ENCODE measurements at places on chromosomes 3 and 15.

GRCh38 chr15:43382310-43382709 is 11.4 kb downstream of the TUBGCP4 start:
- DNase-seq = no peak

DNA sequence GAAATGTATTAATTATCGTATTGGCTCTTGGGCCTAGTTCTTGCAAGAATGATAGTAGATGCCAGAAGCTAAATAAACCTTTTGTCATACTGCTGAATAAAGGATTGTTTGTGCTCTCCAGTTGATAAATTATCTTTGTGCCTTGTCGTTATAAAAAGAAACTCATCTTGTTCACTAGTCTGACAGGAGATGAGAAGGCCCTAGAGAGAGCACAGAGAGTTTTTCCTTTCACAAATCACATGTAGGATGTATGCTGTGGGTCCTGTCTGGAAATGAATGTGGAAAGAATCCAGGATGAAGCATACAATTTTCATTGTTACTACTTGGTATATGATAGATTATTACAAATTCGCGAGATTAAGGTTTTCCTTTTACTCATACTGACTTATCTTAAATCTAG is 113.0 kb downstream of the NLGN1 start:
- DNase-seq = no peak

DNA sequence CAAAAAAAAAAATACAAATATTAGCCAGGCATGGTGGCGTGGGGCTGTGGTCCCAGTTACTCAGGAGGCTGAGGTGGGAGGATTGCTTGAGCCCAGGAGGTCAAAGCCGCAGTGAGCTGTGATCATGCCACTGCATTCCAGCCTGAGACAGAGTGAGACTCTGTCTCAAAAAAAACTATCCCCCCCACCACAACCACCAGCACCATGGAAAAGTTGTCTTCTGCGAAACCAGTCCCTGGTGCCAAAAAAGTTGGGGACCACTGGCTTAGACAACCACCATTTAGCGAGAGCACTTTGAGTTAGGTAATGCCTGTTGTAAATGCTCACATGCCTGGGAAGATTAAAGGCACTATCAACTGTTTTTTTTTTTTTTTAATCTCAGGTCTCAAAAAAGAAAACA is 15.4 kb downstream of the ARHGAP31 start:
- no peak for DNase-seq

- no peak for DNase-seq
Observed at GRCh38 chr3:12420393-12420792, 63.9 kb upstream of the TSEN2 start.

DNA sequence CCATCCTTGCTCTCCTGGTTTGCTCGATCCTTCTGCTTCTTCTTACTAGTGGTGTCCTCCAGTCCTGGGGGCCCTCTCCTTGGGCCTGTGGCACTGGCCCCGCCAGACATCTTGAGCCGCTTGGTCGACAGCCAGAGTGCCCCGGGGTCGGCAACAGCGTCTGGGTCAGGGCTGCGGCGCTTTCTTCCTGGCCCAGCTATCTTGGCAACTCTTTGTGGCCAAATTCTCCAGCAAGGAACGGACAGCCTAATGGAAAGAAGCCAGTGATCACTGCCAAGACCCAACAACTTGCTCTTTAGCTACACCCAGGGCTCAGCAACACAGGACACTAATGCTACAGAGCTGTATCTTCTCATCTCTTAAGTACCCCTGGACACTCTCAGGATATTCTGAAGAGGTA is 1.6 kb downstream of the USP19 start:
- DNase-seq = no peak

GRCh38 chr3:30462721-30463470 is 143.5 kb upstream of the TGFBR2 start:
- DNase-seq = no peak

- DNase-seq = no peak
Observed at GRCh38 chr3:69504232-69504631, 118.3 kb upstream of the FRMD4B start.

GRCh38 chr3:118628704-118629341 is 405.8 kb downstream of the IGSF11 start:
- peak; percentile 67 for DNase-seq

GRCh38 chr3:120555657-120556509 is 40.3 kb upstream of the NDUFB4 start:
- DNase-seq = no peak

- no peak for DNase-seq
Observed at GRCh38 chr3:106309274-106309673, 440.5 kb upstream of the CBLB start.

GRCh38 chr15:41883484-41883825 is 10.4 kb downstream of the SPTBN5 start:
- no peak for DNase-seq

- no peak for DNase-seq
Observed at GRCh38 chr3:45020534-45020933, 5.6 kb upstream of the CLEC3B start.

DNA sequence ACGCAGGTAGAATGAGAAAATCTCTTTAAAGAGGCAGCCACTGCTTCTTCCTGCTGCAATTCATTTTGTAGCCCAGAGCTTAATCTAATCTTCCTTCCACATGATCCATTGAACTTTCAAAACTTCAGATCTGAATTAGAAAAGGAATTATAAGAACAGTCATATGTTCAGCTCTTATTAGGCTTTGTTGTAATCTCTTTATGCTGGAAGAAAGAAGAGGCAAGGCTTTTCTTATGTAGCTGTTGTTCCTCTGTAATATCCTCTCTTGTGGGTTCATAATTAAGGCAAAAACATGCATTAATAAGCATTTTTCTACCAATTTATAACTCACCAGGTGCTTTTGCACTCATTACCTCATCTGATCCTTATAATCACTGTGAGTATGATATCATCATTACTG is 634.9 kb upstream of the CFAP20DC start:
- no peak for DNase-seq

DNA sequence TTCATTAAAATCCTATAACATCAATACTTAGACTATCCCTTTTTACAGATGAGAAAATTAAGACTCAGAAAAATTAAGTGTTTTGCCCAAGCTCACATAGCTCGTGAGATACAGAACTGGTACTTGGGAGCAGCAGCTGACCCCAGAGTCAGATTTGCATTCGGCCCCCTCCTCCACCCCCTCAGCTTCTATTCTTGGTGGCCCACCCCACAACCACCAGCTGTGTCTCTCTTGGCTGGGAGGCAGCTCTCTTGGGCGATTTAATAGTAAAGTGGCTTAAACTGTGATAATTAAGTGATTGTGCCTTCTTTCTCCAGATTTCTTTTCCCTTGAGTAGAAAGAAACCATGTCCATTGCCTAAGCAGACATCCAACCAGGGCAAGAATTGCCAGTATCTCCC is 203.6 kb upstream of the PDZRN3 start:
- DNase-seq = no peak

DNA sequence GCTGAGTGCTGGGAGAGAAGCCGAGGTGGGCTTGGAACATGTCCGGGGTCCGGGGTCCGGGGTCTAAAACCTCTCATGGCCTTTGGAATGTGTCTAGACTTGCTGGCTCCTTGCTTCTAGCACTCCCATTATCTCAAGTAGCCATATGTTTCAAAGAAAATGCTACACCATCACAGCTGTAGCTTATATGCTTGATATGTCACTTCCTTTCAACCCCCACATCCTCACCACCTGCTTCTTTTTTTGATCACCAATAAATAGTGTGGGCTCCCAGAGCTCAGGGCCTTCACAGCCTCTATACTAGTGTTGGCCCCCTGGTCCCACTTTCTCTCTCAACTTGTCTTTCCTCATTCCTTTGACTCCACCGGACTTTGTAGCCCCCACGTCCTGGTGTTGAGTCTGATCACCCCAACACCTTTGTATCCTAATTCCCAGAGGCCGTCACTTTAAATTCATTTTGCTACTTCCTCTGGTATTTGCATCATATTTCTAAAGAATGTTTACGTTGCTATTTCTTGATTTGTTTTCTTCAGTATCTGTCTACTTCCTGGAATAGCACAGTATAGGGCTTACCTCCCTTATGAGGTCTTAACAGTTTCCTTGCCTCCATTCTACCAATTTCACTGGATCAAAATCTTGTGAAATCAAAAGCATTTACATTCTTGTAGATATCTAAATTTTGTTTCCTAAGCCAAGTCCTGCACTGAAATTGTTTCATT is 71.9 kb upstream of the CHRNB4 start:
- DNase-seq = no peak

DNA sequence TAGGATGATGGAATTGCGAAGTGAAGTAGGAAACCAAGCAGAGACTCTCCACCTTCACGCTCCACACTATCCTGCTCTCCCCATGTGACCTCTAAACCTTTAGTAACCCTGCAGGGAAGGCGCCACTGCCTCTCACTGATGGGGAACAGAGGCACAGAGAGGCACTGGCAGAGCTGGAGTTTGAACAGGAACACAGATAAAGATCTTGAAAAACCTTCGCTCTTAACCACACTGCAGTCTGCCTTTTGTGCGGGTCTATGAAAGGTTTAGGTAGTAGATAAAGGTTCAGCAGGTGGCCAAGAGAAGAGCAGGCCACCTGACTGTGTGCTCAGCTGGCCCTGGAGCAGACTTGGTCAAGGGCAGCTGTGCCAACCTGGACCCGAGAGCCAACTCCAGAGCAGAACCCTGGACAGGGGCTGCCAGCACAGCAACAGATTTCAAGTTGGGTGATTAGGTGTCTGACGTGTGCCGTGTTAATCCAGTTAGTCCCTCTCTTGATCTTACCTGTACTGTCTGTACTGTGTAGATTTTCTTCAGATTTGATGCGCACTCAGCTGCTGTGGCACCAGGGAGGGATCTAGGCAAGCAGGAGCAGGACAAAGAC is 15.2 kb downstream of the EIF4E3 start:
- no peak for DNase-seq

DNA sequence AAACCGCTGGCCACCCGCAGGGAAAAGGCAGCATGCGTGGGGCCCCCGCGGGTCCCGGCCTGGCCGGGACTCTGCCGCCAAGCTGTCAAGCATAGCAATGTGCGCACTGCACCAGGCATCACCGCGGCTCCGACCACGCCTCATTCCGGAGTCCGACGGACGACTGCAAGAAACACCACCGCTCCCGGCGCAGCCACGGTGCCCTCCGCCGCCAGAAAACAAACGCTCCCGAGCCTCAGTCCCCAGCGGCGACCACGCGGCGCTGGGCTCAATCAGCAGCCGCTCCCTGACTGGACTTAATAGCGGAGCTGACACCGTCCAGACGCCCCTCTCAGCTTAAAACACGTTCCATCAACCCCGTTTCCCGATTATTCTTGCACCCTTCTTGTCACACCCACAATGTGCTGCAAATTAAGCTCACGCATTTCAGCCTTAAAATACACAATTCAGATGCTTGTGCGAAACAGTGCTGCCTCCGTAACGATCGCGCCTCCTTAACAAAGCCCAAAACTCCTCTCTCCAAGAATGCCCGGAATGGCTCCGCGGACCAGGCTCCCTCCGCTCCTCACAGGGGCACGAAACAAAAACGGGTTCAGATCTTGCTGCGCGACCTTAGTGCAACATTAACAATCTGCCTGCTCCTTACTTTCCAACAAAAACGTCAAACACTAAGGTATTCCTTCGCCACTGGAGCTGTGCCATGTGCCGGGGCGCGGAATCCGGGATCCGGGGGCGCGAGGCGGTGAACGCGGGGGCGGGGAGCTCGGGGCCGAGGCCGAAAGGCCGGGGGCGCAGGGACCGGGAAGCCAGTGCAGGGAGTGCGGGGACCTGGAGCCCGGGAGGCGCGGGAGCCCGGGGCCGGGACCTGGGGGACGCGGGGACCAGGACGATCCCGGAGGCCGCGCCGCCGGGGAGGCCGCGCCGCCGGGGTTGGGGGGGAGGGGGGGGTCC is 655 bp downstream of the CYFIP1 start:
- DNase-seq = peak; percentile 70

DNA sequence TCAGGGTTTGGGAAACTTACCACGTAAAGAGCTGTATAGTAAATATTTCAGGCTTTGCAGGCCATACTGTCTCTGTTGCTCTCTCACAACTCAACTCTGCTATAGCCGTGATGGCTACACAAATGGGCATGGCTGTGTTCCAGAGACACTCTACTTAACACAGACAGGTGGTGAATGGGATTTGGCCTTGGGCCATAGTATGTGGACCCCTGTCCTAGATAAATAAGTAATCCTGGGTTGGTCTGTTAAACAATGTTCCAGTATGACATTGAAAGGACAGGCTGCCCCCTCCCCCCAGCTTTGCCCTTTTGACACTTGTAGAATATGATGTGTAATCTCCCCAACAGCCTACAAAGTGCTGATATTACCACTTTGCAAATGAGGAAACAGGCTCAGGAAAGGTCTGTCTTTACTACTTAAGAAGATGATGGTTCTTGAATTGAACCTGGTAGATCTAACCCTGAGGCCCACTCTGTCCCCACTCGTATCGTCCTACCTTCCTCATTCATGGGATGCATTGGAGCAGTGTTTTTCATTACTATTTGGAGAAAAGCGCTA is 38.4 kb downstream of the SLCO3A1 start:
- no peak for DNase-seq

DNA sequence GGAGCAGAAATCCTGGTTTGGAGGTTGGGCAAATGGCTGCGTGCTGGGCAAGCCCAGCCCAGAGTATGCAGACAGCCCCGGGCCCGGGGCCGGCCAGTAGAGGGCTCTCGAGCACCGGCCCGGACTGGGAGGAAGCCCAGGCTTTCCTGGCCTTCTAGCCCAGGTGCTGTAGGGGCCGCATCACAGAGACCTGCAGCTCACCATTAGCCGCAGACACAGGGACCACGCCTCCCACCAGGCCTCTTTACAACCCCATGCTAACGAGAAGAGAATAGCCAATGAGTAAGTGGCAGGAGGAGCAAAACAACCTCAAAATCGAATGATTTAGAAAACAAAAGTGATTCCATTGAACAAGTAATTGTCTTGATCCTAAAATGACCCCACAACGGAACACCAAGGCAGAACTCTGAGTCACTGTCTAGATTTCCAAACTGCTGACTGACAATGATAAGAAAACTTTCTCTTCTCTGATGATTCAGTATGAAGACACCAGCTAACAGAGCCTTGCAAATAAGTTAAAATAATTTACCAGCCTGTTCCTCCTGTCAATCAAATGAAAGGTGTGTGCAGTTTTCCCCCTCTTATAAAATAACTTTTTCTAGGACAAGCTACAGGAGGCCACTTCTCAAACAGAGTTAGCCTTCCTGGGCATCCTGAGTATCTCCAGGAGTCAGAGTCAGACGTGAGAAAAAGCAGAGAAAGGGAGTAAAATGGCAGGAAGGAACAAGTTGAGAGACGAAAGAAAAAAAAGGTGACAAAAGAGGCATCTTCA is 102.2 kb downstream of the DGKG start:
- DNase-seq = peak; percentile 91

DNA sequence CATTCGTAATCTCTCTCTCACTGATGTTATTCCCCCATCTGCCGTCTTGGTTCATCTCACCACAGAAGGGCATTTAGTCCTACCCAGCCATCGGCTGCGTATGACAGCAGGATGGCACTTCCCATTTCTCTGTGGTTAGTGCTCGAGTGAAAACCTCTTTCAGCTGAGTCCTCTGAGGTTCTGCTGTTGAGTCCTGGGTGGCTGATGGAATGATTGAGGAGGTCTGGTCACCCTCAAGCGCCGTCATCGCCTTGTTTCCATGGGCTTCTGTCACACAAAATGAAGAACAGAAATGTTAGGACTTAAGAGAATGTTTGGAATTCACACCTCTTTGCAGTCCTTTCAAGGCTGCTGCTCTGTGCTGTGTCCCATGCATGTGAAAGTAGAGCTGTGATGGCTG is 9.4 kb upstream of the SACM1L start:
- no peak for DNase-seq

Data from MM.1S (cell line).